ENCODE measurements at places on chromosomes 7 and 10.

- no peak for DNase-seq
Observed at GRCh38 chr10:88082806-88083596, 219.6 kb downstream of the PTEN start.

DNA sequence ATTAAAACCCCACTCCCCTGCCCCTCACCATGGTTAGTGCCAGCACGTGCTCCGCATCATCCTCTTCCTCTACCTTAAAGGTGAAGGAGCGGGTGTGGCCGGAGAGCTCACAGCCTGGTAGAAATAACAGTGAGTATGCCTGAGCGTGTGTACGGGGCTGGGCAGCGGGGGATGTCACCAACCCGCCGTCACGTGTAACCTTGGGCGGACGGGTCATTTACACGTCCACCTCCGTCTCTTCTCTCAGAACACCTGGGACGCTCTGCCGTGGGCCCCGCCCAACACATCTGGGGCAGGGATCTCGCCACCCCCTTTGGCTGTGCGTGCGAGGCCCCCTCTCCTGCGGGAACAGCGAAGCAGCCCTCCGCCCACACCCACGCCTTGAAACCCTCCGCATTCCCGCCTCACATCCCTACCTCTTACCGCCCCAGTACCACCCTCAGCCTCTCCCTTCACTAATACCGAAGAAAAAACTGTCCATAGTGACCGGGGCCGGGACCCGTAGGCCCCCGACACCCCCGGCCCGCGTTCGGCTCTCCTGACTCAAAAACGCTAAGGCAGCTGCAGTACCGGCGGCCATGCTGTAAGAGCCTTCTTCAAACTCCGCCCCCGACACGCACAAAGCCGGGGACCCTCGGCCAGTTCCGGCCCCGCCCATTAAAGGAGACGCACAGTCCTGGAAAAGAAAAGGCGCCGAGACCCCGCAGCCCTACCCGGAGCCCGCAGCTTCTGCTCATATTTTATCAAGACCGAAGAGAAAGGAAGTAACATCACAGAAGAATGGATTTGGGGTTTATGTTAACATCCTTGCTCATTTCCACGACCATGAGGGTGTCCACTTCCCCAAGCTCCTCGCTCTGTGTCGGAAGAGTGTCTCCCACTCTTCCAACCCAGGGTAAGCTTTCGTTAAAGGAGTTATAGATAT is at the start of gene NPM3:
NPM3 (minus strand) TSS at position 636 of the 925 bp plus-strand sequence; CDS start at position 580, 56 bp downstream.
- no peak for DNase-seq

DNA sequence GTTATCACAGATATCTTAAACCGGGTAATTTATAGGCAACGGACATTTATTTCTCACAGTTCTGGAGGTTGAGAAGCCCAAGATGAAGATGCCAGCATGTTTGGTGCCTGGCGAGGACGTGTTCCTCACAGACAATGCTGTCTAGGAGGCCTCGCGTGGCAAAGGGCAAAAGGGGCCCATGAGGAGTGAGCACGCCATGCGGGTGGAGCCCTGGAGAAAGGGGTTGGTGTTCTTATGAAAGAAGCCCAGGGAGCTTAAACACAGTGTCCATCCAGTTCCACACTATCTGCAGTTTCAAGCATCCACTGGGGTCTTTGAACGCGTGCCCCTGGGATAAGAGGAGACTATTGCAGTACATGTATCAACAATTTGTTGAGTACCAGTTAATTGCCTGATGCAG is 51.4 kb downstream of the CXCL12 start:
- no peak for DNase-seq

GRCh38 chr10:122795924-122796323 is 49.7 kb downstream of the CUZD1 start:
- DNase-seq = no peak

- DNase-seq = no peak
Observed at GRCh38 chr10:99203310-99203709, 32.3 kb downstream of the HPSE2 start.
